ENCODE measurements at places on chromosomes 2 and 18.

- no peak for DNase-seq
These were observed 21.5 kb downstream of the DTNB start for GRCh38 chr2:25651782-25652455.

- DNase-seq: peak; percentile 85
These were observed 279.5 kb upstream of the PARD3B start for GRCh38 chr2:204265681-204266181.

- no peak for DNase-seq
These were observed 9.6 kb upstream of the HOXD1 start for GRCh38 chr2:176178757-176179295.

DNA sequence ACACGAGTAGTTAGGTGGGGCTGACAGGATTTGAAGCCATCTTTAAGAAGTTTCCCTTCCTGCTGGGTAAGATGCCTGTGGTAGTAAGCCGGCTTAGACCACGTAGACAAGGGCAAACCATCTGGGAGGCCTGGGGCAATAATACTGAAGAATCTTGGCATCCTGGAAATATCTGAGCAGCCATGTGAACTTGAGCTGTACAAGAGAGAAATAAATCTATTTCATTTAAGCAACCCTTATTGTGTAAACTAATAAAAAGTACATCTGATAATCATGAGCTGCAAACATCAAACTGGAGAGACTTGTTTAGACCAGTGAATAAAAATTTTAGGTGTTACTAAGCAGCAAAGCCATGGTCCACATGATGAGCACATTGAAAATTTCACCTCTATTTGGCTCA, 11.4 kb upstream of the CETN1 start:
- no peak for DNase-seq

GRCh38 chr2:83160571-83160970, 1298.5 kb downstream of the SUCLG1 start:
- no peak for DNase-seq

GRCh38 chr2:227106845-227107759, 56.9 kb downstream of the COL4A4 start:
- DNase-seq: peak; percentile 51

DNA sequence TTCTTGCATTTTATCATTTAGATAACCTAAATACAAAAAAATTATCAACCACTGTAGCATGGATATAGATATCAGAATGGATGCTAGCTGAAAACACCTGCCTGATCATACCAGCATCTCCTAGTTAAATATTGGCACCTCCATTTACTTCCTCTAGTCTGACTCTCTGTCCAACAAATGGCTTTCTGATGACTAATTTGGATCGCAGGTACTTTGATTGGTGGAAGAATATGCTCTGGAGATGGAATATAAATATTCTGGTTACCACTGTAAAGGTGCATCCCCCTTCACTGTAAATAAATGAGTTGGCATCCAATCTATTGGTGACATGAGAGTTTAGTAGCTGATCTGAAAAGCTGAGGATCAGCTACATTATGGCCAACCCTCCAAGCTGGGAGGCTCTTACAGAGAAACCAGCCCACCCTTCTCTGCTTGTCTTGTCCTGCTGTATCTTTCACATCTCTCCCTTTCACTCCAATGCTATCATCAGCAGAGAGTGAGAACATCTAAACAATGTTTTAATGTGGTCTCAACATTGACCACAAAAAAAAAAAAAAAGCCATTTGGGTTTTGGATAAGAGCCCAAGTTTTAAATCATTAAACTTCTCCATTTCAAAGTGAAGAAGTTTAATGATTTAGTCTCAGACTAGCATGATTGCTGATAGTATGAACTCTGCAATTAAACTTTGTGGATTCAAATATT, 90.5 kb downstream of the PMAIP1 start:
- DNase-seq: no peak

DNA sequence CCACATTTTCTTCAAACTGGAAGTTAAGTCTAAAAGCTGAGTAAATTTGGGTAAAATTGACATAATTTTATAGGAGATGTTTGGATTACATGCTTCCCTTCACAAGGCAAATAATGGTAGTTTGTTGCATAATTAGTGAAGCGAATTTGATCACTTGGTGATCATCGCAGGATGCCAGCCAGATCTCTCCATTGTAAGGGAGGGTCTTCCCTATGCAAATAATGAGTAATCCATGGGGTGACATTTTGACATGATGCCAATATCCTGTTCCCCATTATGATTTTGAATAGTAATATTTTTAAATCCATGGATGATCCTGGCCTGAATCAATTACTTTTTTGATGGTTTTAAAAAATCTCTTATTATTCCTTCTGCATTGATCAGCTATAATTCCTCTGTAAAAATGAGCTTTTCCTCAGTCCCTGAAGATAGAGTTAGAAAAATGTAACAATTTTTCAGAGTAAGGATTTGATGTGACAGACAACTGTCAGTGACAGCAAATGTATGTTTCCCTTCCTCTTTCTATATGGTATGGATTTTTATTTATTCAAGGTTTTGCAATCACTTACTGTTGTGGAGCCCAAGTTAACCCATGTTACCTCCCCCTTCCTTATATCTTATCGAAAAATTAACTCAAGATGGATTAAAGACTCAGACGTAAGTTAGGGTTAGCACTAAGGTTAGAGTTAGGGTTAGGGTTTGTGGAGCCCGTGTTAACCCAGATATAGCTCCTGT, 21.4 kb downstream of the CCL20 start:
- no peak for DNase-seq

DNA sequence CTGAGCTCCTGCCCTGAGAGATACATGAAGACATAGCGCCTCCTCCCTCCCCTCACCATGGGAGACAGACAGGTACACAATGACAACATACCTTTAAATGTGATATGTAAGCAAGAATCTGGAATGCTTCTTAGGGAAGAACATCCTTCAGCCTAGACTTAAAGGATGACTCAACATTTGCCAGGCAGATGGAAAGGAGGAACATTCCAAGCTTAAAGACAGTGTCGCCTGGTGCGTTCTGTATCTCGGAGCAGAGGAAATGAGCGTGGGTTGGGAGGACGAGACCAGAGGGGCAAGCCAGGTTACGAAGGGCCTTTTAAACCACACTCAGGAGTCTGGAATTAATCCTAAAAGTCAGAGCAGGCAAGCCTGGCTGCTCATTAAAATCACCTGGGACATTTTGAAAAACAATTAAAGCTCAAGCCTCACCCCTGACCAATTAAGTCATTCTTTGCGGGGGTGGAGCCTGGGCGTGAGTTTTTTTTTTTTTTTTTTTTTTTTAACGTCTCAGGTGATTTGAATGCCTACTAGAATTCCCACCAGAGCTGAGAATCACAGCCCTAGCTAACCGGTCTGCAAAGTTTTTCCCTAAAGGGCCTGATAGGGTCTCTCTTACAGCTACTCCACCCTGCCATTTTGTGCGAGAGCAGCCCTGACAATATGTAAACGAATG, 131.2 kb upstream of the SEC11C start:
- no peak for DNase-seq

DNA sequence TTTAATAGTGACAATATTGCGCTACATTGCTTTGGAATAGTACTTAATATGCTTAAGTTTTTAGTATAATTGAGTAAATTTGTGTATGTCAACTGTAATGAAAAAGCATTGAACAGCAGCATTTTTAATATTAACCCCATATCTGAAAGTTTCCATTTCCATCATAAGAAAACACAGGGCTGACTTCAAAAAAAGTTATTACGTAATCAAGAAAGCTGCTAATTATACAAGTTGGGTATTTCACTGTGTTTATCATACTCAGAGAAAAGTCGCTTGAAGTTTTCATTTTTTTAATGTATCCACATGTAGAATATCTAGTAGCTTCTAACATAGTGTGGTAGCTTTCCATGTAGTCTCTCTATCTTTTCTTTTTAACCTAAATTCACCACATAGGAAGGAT, 146.5 kb downstream of the PKP4 start:
- no peak for DNase-seq

GRCh38 chr2:158484892-158485556, 28.3 kb downstream of the PKP4 start:
- no peak for DNase-seq

GRCh38 chr2:110740747-110741349, 8.5 kb downstream of the ACOXL start:
- no peak for DNase-seq

DNA sequence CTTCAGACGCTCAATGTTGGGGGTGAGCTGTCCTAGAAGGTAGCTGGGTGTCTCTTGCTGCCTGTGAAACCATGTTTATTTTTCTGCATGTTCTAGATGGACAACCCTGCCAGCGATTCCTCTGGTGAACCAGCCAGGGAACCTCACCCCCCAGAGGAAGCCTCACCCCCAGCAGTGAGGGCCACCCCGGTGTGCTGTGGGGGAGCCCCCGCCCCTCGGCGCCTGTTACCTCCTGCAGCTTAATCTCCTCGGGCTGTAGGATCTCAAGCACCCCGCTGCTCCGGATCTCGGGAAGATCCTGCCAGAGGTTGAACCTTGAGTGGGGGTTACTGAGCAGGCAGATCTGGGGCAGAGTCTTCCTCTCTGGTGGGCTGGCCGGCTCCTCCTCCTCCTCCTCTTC, 50.0 kb downstream of the SNORC start:
- DNase-seq: no peak

- DNase-seq: no peak
These were observed 91.8 kb upstream of the CHST9 start for GRCh38 chr18:27276886-27277285.

- DNase-seq: no peak
These were observed 251.5 kb upstream of the NXPH2 start for GRCh38 chr2:139031722-139032121.

DNA sequence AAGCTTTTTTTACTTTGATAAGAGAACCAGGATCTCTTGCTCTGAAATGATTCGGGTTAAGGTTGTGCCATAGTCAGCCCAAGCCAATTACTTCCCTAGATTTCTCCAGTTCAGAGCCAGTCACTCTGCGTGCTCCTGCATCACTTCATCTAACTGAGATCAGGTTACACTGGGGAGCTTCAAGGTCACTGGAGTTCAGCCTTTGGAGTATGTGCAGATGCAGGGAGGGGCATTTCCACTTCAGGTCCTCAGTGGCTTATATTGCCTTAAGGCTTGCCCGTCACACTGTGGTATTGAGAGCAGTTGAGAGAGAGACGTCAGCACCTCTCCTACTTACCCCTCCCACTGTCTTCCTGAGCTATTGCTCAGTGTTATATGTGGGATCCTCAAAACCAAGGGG, 317.8 kb downstream of the EPHA4 start:
- peak; percentile 72 for DNase-seq

GRCh38 chr2:10047616-10048500, 4.5 kb downstream of the KLF11 start:
- DNase-seq: no peak

GRCh38 chr2:64606479-64607363, 47.0 kb downstream of the SERTAD2 start:
- DNase-seq: no peak

DNA sequence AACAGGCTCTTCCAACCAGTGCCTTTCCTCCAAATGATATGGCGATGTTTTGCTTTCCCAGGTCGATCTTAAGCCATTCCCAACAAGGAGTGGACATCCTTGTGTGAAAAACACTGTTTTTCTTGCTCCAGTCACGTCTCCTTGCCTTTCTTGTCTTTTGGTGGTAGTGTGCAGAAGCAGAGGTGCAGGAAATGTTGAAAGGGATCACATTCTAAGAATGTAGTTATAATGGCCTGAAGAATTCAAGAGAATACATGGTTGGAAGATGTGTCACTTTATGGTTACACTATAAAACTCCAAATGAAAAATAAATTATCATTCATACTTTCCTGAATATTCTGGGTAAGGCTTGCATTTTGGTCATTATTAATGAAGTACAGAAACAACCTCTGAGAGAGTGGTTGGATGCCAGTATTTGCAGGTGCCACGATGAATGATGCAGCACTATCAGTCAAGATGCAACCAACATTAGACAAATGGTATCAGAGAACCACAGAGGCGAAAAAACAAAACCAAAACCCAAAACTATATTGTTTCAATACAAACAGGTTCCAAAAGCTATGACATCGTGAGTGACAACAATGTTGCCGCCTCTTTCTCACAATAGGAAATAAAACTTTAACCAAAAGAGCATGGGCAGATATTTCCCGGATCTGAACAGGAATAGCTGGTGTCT, 27.5 kb upstream of the POLE4 start:
- DNase-seq: no peak

DNA sequence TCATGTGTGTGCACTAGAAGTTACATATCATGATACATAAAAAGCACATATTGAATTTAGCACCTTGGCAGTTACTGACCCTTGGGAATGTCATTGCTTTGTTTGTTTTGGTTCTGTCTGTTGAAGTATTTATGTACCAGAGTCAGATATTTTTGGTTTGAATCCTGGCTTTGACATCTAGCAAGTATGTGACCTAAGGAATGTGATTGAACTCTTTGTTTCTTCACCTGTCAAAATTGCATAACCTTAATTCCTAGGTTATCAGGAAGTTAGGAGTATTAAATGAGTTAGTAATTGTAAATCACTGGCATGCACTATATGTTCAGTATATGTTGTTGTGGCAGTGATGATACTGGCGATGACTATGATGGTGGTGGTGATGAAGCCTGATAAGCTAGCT, 1003.5 kb upstream of the NRXN1 start:
- DNase-seq: no peak

GRCh38 chr2:118386641-118387302, 298.5 kb downstream of the INSIG2 start:
- DNase-seq: no peak

DNA sequence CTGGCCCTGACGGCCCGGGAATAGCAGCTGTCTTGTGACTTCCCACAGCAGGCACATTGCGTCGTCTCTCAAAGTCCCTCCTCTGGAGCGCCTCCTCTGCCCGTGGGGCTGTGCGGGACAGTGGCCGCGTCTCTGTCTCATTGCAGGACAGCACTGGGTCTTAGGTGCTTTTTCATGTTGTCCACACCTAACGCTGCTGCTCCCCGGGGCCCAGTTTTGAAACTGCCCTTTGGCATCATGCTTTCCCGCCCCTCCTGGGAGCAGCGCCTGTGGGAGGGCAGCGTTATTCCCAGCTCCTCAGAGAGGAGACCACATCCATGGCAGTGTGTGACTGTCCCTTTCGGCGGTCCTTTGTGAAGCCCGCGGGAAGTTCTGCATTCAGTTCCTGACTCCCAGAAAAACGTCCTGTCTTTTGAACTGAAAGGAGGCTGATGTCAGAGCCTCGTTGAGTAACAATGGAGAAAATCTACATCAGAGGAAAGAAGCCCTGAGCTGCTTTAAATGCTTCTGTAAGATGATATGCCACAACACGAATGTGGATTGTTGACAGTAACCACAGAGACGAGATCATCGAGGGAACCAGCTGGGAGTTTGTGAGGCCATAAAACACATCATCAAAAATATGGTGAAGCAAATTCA, 226.0 kb downstream of the FAM210A start:
- peak; percentile 59 for DNase-seq

- no peak for DNase-seq
These were observed 194.7 kb downstream of the UXS1 start for GRCh38 chr2:105999211-105999989.

DNA sequence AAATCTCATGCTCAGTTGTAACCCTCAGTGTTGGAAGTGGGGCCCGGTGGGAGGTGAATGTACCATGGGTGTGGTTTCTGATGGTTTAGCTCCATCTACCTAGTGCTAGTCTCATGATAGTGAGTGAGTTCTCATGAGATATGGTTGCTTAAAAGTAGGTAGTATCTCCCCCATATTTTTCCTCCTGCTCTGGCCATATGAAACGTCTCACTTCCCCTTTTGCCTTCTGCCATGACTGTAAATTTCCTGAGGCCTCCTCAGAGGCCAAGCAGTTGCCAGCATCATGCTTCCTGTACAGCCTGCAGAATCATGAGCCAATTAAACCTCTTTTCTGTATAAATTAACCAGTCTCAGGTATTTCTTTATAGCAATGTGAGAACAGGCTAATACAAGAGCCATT, 62.8 kb upstream of the RNF152 start:
- no peak for DNase-seq

All from NCI-H510A treated with DMSO at 0.1 percent for 48 hours (cell line).